ENCODE measurements at places on chromosomes 3 and 15.

DNA sequence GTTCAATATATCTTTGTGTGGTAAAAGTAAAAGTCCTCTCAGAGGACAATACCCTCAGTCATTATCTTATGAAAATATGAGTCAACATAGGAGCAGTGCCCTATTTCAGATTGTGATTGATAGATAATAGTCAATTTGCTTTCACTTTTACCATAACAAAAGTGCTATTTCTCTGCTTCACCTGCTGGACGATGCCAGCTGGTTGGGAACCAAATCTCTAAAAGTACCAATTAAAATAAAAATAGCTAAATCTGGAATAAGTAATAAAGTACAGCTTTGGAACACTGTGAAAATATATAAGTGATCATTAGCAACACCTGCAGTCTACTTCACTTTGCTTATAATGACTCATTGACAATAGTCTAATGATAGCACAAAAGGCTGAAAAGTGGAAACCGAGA, 390.3 kb upstream of the AGTR1 start:
- no peak for DNase-seq

DNA sequence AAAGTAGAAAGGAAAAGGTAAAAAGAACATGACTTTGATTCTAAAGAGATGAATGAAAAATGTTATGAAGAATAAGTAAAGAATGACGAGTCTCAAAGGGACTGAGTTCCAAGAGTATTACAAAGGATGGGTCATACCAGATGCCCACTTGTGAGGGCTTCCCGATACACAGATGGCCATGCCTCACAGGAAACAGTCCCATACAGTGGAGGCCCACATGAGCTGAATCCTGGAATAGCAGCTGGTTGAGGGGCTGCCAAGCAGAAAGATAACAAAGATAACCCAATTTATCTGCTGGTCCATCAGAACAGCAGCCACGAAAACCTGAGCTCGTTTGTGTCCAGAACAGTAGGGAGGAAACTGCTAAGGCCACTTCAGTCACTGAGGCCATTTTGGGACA, 3.7 kb downstream of the SSR3 start:
- peak; percentile 38 for DNase-seq

- no peak for DNase-seq
These were observed 8.8 kb downstream of the ANAPC13 start for GRCh38 chr3:134477002-134477401.

DNA sequence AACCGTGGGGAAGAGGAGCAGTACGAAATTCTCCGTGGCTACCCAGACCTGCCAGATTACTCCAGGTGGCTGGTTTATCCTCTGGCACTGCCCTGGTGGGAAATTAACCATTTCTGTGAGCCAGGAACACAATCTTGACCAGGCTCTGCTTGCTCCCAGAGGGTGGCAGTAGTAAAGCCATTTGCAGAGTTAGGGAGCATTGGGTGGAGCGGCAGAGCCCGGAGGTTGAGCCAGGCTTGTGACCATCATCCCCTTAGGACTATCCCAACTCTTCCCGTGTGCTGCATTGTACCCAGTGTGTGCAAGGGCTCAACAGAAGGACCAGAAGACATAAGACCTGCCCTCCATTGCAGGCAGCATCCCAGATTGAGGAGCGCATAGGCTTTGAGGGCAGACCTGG, 5.3 kb downstream of the KNG1 start:
- no peak for DNase-seq

- DNase-seq: no peak
These were observed 782 bp upstream of the UACA start for GRCh38 chr15:70763950-70764730.

GRCh38 chr15:63374686-63375520, 6.7 kb downstream of the CA12 start:
- peak; percentile 81 for DNase-seq

- DNase-seq: no peak
These were observed 193.8 kb downstream of the SCAPER start for GRCh38 chr15:76711351-76711827.

- DNase-seq: no peak
These were observed 43.9 kb upstream of the TMEM158 start for GRCh38 chr3:45269952-45270351.

GRCh38 chr3:25000971-25001591, 427.0 kb upstream of the RARB start:
- DNase-seq: peak; percentile 62

GRCh38 chr3:186022931-186023330, 85.1 kb upstream of the TRA2B start:
- DNase-seq: no peak

All from iris pigment epithelial cell (primary cell).